ENCODE measurements at places on chromosomes 1 and 21.

DNA sequence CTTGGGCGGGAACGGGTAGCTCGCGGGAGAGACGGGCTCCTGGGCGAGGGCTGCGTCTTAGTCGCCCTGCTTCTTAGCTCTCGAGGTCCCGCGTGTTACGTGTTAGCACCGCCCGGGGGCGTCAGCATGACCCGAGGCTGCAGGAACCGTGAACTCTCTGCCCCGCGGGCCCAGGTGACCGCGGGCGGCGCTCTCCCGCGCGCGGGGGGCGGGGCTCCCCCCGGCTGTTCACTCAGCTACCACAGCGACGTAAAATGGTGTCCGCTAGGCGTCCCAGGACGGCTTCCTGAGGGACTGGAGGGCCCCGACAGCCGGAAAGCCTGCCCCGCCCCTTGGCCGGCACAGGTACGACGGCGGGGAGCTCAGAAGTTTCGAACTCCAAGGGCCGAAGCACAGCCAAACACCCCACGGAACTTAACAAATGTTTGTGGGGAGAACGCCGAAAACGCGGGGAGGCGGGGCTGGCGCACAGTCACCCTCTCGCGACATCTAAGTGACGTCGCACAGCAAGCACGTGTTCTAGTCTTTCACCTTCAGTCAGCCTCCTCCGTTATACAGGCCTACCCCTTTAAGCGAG is 780 bp upstream of the RBM15 start:
- peak; percentile 90 for DNase-seq

- no peak for DNase-seq
Measured at GRCh38 chr1:115266729-115267421, 71.2 kb downstream of the NGF start.

DNA sequence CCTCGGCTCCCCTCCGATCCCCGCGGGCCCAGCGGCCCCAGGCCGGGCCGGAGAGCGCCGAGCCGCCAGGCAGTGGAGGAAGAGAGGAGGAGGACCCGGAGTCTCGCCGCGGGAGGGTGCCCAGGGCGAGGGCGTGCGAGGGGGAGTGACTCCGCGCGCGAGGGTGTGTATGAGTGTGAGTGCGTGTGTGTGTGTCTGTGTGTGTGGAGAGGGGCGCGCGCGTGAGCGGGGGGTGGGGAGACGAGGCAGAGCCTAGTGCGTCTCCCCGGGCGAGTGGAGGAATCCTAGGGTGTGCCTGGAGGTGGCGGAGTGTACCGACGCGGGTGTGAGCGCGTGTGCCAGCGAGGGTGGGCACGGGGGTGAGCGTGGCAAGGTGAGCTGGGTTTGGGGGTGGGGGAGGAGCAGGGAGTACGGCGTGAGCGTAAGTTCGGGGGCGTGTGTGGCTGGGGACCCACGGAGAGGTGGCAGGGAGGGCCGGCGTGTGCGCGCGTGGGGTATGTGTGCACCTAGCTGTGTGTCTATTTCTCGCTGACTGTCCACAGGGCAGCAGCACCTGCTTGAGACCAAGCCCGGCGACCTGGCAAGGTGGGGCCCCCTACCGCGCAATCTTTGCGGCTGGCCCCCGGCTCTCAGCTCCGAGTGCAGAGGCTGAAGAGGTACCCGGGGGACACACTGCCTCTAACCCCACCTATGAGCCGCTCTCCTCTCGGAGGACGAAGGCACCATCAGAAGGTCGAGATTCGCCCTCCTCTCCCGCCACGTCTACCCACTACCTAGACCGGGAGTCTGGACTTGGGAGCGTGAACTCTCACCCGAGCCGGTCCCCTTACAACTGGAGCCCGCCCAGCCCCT is 784 bp upstream of the KCND3 start:
- no peak for DNase-seq

- no peak for DNase-seq
Measured at GRCh38 chr1:113479713-113480676, 89.7 kb downstream of the MAGI3 start.

DNA sequence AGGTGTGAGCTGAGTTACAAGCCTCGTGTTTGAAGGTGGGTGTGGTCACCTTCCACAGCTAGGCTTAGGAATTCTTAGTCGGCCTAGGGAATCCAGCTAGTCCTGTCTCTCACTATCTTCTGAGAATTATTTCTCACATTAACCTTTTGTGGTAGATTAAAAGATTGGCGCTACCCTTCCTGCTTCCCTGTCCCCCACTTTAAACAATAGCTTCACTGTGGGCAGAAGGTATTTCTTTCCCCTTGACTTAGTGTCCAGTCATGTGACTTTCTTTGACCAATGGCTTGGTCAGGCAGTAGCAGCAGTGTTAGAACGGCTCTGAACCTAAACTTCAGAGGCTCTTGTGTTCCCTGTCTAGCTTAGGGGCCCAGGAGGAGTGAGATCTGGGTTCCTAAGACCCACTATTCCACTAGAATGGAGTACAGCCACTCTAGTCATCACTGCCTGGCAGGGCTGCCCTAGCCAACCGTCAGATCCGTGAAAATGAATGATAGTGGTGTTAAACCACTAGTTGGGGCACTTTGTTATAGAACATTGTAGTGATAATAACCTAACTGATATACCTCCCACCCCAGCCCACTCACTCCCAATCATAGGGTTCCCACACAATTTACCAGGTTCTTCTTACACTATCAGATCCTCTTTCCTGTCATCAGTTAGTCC is 13.9 kb upstream of the C1orf141 start:
- no peak for DNase-seq

GRCh38 chr1:173122958-173123852 is 72.5 kb upstream of the TNFSF18 start:
- DNase-seq, result no peak

DNA sequence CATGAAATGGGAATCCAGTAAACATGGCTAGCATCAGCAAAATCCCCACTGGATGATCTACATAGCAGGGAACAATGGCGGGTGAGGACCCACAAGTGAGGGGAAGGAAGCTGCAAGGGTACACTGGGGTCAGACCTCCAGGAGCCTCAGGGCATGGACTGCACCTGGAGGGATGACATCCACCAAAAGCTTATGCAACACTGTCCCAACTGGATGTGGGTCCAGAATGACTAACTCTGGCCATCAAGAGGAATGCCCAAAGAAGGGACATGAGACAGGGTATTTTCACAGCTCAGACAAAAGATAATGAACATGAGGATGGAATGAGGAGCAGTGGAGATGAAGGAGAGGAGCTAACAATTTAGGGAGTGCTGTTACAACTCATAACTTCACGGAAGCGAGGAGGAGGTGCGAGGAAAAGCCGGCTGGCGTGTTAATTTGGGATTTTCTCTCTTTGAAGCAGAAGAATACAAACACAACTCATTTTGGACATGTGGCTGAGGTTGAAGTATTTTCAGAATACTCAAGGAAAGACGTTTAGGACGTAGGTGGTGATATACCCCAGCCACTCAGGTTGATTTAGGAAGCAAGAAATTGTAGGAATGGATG is 5.7 kb downstream of the HLCS start:
- no peak for DNase-seq

DNA sequence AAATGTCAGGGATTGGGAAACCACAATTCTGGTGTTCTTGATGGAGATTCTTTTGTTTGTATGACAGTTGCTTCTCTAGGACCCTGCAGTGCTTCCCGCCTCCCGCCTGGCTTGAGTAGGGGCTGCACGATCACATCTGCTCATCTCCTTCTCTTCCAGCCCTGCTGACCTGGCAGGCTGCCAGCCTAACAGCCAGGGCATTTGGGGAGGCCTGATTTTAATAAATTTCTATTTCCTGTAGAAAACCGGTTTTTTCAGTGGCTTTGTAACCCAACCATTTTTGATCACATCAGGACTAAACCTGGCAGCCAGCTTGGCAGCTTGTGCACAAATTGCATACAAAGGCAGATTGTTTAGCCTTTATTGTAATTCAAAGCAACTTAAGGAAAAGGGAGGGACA is 78.9 kb downstream of the UBE2U start:
- no peak for DNase-seq

DNA sequence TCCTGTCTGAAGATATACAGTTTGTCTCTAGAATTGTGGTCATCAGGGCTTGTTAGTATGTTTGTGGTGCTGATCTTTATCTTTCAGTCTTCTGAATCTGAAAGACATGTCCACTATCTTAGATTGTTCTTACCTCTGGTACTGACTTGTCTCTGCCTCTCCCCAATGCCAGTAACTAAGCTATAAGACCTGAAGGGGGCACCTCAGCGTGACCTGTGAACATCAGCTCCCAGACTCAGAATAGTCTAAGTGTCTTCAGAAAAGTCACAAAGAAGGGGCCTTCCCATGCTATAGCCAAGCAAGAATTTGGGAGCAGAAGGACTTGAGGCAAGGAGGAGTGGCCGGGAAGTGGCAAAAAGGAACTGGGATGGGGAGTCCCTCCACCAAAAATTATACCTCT is 178.1 kb downstream of the NTNG1 start:
- DNase-seq, result no peak

GRCh38 chr1:201652181-201652580 is 113.3 kb downstream of the NAV1 start:
- no peak for DNase-seq

DNA sequence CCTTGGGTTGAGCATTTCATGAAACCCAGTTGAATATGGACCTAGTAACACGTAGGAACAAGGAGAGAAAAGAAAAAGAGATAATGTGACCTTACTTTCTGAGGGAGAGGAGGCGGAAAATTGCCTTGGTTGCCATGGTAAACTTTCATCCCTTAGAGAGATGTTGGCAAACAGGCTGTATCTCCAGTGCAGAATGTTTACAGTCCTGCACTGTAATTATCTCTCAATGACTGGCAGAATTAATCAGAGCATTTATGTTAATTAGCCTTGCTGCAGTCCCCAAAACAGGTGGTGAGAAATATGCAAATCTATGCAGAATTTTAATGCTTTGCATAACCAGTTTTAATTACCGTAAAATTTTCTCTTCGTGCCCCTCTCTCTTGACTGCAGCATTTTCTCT is 147.3 kb downstream of the CD247 start:
- DNase-seq, result no peak

GRCh38 chr1:203839081-203839480 is 22.3 kb upstream of the SNRPE start:
- no peak for DNase-seq

GRCh38 chr21:42037516-42037915 is 27.4 kb upstream of the ZBTB21 start:
- no peak for DNase-seq

DNA sequence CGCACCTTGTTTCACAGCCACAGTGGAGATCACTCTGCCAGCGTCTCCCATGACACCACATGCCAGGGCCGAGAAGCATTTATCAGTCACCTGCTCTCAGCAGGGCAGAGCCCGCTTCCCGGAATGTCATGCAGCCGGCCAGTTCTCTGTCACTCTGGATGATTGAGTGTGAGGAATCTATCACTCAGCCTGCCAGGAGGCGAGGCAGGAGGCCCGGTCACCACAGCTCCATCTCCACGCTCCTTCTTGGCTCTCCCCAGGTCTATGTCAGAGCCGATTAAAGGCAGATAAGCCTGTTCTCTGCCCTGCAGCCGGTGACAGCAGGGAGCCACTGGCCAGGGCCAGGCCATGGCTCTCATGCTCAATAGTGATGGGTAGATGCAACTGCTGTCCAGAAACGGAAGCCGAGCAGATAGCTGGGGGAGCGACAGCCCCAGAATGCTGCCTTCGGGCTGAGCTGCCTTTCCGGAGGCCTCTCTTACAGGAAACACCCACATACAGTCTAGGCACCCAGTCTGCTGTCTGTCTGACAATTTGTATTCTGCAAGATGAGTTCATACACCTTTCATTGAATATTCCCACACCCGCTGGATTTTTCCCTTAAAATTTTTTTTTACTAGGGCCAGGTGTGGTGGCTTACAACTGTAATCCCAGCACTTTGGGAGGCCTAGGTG is 64.1 kb downstream of the ACTL8 start:
- DNase-seq, result no peak

DNA sequence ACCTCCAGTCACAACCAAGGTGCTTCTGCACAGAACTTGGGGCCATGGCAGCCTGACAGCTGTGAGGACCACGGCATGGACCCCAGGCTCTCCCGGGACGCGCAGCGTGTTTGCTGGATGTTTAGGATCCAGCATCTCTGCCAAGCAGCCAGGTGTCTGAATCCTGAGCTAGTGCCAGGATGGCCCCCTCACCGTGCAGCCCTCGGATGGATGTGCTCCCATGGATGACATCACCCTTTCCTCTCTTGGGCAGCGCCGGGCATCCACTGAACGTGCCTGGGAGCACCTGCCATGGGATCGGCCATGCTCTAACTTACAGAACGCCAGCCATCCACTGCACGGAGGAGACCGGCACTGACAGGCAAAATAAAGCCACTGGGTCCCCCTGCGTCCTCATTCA is 53.9 kb downstream of the PRDM15 start:
- DNase-seq, result no peak

- peak; percentile 28 for DNase-seq
Measured at GRCh38 chr1:200979574-200980451, 43.7 kb downstream of the KIF21B start.

GRCh38 chr1:36085686-36086526 is 2.0 kb downstream of the TEKT2 start:
- DNase-seq, result no peak

DNA sequence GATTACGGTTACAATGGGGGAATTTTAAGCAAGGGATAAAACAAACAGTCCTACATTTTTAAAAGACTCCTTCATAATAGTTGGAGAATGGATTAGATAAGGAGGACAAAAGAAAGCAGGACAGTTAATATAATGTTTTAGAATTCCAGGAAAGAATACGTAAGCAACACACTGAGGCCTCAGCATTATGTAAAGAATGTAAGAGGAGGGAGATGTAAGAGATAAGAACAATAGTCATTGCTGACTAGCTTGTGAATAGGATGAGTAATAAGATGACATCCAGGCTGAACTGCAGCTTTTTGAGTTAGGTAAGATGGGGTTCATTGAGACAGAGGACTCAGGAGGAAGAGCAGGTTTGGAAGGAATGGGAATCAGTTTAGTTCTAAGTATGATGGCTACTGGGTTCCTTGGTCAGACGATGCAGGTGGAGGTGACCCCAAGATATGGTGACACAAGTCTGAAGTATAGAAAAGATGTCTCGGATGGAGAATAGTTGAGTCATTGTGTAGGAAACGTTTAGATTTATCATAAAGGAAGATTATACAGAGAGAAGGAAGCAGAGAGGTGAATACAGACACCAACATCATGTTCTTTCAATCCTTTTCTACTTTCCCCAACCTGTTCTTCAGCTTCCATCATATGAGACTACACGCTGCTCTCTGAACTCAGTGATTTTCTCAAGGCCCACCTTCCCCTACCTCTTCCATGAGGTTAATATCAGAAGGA is 372.8 kb downstream of the PTBP2 start:
- DNase-seq, result no peak
